MG63 (cell line): ENCODE measurements at places on chromosomes 1 and 21. TPM values are rescaled to one million over a fixed set of nuclear protein-coding genes. Genes with fewer than 3 reads are reported as not detected.

Gene LGR6
- total RNA-seq = not detected in 2 replicates

Gene TFB2M
- 10.9 and 13.3 TPM in 2 replicates for total RNA-seq

Gene COL8A2
- 0.99 and 1.4 TPM in 2 replicates for total RNA-seq

Gene SPAG17
- 0.25 TPM in 1 of 2 replicates, not detected in the other for total RNA-seq

Gene RALGPS2
- 63.0 and 119 TPM in 2 replicates for total RNA-seq

Gene MCOLN3
- 0.35 and 0.82 TPM in 2 replicates for total RNA-seq

Gene FHAD1
- total RNA-seq = 0.33 and 1.1 TPM in 2 replicates

Gene THEM5
- total RNA-seq = not detected in 2 replicates

Gene SEC16B
- 0.72 and 3.5 TPM in 2 replicates for total RNA-seq

Gene KRTAP19-1
- not detected in 2 replicates for total RNA-seq

Gene UBASH3A
- not detected in 2 replicates for total RNA-seq

Gene GPR25
- not detected in 2 replicates for total RNA-seq

Gene C1orf87
- not detected in 2 replicates for total RNA-seq

Gene ALX3
- 11.3 and 14.9 TPM in 2 replicates for total RNA-seq

Gene LHX8
- total RNA-seq = 0.79 TPM in 1 of 2 replicates, not detected in the other

Gene MROH7
- total RNA-seq = not detected in 2 replicates

Gene FASLG
- total RNA-seq = not detected in 2 replicates

Gene TXNIP
- total RNA-seq = 20.4 and 20.6 TPM in 2 replicates

Gene SEMA4A
- 0.49 TPM in 1 of 2 replicates, not detected in the other for total RNA-seq

Gene PLA2G5
- total RNA-seq = 2.4 TPM in 1 of 2 replicates, not detected in the other

Gene KLF18
- not detected in 2 replicates for total RNA-seq

Gene IPO13
- 14.4 and 24.4 TPM in 2 replicates for total RNA-seq

Gene CATSPER4
- not detected in 2 replicates for total RNA-seq

Gene MARK1
- not detected in 2 replicates for total RNA-seq

Gene LCE1E
- not detected in 2 replicates for total RNA-seq

Gene FCRL1
- not detected in 2 replicates for total RNA-seq

Gene RAB25
- total RNA-seq = not detected in 2 replicates

Gene RGS4
- total RNA-seq = 6.4 and 10.4 TPM in 2 replicates

Gene PCBP3
- total RNA-seq = 0.23 TPM in 1 of 2 replicates, not detected in the other

Gene FAM167B
- 0.30 TPM in 1 of 2 replicates, not detected in the other for total RNA-seq

Gene PRUNE1
- 7.5 and 8.1 TPM in 2 replicates for total RNA-seq

Gene TFF2
- total RNA-seq = not detected in 2 replicates

Gene NOL9
- 25.0 and 44.9 TPM in 2 replicates for total RNA-seq

Gene MPZ
- 0.07 TPM in 1 of 2 replicates, not detected in the other for total RNA-seq

Gene OR2L8
- not detected in 2 replicates for total RNA-seq

Gene HSPA13
- total RNA-seq = 16.0 and 19.2 TPM in 2 replicates

Gene TMEM125
- total RNA-seq = not detected in 2 replicates

Gene C1orf141
- total RNA-seq = not detected in 2 replicates

Gene S100A7
- total RNA-seq = not detected in 2 replicates

Gene SLC25A34
- total RNA-seq = not detected in 2 replicates

Gene FAM163A
- not detected in 2 replicates for total RNA-seq

Gene CLDN17
- total RNA-seq = not detected in 2 replicates

Gene KCND3
- total RNA-seq = 0.07 and 0.10 TPM in 2 replicates

Gene PPFIA4
- 0.39 and 1.2 TPM in 2 replicates for total RNA-seq

Gene RTCA
- total RNA-seq = 27.3 and 36.8 TPM in 2 replicates

Gene LRRC53
- total RNA-seq = not detected in 2 replicates

Gene FCRL4
- total RNA-seq = not detected in 2 replicates

Gene CFH
- total RNA-seq = 9.7 and 20.0 TPM in 2 replicates

Gene FCRL2
- total RNA-seq = not detected in 2 replicates

Gene KLHDC9
- total RNA-seq = not detected in 2 replicates

Gene S100A12
- total RNA-seq = not detected in 2 replicates

Gene ZNF593OS
- total RNA-seq = not detected in 2 replicates

Gene KDF1
- not detected in 2 replicates for total RNA-seq

Gene IFNGR2
- 63.6 and 66.8 TPM in 2 replicates for total RNA-seq

Gene BEND5
- not detected in 2 replicates for total RNA-seq
